DMS79 treated with DMSO at 0.1 percent for 48 hours (cell line): ENCODE measurements at places on chromosomes 12 and 14.
A peak's percentile ranks its signal among the peaks of the same experiment; 100 is the strongest.

GRCh38 chr14:26261368-26262122 is 336.3 kb downstream of the NOVA1 start:
- no peak for DNase-seq

GRCh38 chr14:60856111-60856510 is 121.5 kb downstream of the MNAT1 start:
- no peak for DNase-seq

DNA sequence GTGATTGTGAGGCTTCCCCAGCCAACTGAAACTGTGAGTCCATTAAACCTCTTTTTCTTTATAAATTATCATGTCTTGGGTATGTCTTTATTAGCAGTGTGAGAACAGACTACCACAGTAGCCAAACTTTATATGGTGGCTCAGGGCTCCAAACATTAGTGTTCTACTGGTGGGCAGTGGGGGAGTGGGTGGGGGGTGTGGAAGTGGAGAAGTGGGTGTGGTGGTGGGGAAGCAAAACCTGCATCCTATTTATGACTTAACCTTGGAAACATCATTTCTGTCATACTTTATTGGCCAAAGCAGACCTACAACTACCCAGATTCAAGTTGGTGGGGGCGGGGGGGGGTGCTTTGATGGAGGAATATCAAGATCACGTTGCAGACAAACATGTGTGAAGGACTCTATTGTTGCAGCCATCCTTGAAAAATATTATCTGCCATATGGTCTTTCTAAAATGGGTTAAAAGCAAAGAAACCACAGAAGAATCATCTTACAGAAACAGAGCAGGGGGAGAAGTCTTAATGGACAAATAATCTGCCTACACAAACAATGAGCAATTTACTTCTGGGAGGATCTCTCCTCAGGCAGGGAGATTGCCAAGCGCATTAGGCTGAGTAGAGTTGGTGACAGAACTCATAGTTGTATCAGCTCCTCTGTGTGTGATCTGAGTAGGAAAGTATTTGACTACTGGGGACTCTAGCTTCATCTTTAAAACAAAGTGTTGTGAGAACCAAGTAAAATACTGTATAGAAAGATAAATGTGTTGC is 1.4 kb upstream of the PWP1 start:
- DNase-seq, result no peak

DNA sequence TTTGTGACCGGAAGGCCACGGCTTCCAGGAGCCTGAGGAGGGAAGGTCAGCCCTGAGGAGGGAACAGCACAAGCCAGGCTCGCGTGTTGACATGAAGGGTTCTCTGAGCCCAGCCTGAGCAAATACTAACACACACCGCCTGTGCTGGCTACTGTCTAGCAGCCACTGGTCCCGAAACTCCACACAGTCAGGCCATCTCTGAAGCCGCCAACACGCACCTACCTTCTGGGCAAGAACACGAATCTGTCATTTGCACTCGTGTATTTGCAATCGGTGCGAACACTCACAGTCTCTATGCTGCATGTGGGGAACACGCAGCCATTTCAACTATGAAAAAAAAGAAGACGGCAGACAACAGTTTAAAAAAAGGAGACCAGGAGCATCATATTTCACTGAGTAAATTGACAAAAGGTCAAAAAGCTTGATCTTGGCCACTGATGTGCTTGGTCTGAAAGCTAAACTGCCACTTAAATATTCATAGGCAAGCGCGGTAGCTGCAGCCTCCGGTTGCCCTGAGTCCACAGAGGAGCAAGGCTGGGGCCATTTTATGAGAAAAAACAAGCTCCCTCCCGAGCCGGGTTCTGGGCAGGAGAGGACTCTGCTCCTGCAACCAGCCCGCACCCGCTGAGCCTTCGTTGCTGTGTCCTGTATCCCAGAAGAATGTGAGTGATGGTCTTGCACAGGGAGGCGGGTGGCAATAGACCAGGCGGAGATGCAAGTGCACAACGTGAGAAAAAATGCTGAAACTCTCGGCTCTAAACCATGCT is 57.8 kb downstream of the RIMBP2 start:
- no peak for DNase-seq

GRCh38 chr12:45728630-45729232 is 775 bp upstream of the ARID2 start:
- DNase-seq, result peak; percentile 95

- no peak for DNase-seq
Measured at GRCh38 chr12:3055704-3056467, 21.3 kb upstream of the TSPAN9 start.

DNA sequence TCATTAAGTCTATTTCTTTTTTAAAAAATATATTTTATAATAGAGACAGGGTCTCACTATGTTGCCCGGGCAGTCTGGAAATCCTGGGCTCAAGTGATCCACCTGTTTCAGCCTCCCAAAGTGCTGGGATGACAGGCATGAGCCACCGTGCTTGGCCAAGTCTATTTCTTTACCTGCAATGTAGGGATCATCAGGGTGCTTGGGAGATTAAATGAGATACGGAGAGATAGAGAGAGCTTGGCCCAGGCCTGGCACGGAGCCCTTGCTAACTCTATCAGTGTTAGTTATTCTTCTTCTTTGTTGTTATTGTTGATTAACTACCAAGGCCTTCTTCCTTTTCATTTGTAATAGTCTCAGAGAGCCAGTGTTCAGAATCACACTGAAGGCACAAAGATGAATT is 3.1 kb downstream of the CABP1 start:
- DNase-seq, result no peak

DNA sequence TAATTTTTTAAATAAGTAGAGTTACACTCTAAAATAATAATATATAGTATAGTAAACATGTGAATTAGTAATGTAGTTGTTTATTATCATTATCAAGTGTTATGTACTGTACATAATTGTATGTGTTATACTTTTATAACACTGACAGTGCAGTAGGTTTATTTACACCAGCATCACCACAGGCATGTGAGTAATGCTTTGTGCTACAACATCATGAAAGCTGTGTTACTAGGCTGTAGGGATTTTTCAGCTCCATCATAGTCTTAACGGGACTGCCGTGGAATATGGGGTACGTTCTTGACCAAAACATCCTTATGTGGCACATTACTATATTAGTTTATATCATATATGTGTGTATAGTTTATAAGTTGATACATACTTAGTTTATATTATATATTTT is 8.6 kb downstream of the FNTB start:
- no peak for DNase-seq

GRCh38 chr14:36452860-36453259 is 67.2 kb downstream of the NKX2-1 start:
- peak; percentile 95 for DNase-seq

DNA sequence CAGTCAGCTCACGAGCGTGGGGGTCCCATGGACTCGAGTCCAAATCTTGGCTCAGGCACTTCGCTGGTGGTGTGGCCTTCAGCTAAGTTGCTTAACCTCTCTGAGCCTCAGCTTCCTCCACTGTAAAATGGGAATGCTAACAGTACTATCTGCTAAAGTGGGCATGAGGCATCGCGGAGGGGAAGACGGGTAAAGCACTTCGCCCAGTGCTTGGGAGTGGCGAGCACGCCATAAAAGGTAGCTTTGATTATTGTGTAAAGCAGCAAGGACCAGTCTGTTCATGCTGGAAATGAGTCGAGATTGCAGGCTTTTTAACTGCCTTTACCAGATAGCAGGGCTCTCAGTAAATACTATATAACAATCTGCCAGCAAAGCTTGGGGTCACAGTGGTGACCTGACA is 24.5 kb downstream of the HRK start:
- no peak for DNase-seq

- no peak for DNase-seq
Measured at GRCh38 chr12:47111392-47111778, 31.6 kb upstream of the AMIGO2 start.

DNA sequence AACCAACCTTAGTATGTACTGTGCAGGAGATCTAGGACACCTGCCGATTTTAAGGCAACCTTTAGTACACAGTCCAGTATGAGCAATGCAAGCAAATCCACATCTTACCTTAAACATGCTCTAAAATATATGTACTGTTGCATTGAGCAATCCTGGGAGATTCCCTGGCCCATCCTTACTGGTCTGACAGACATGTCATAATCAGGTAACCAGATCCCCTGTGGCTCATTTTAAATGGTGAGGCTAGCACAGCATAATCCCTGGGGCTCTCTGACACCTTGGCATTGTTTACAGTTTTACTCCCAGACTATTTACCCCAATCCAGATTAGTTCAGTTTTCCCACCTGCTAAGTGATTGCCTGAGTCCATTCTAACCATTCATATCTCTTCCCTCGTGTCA is 15.1 kb downstream of the BMAL2 start:
- no peak for DNase-seq

DNA sequence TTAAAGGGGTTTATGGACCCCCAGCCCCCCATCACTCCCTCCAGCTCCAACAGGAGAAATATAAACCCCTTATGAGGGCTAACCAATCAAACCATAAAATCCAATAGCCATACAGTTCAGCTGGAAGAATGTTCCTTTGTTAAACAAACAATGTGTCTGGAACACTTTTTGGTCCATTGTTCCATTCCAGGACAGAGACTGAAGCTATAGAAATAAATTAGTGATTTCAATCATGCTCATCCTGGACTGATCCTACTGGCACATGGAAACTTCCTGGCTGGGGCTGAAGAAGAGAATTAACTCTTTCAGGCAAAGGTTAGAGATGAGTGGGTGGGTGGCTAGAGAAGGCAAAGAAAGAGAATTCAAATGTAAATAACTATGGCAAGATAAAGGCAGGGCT is 63.4 kb downstream of the ANO2 start:
- DNase-seq, result no peak

GRCh38 chr14:65318636-65319506 is 93.7 kb upstream of the FUT8 start:
- DNase-seq, result no peak

GRCh38 chr12:126358806-126359205 is 1293.6 kb downstream of the AACS start:
- no peak for DNase-seq

GRCh38 chr12:117120787-117121186 is 21.6 kb upstream of the TESC start:
- peak; percentile 91 for DNase-seq

DNA sequence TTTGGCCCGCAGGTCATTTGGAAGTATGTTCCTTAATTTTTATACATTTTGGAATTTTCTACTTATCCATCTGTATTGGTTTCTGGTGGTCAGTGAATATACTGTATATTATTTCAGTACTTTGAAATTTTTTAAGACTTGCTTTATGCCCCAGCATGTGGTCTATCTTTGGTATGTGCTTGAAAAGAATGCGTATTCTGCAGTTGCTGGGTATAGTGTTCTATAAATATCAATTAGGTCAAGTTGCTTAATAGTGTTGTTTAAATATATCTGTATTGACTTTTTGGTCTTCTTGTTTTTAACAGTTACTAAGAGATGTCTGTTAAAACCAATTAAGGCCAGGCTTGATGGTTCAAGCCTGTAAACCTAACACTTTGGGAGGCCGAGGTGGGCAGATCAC is 21.7 kb upstream of the SIX1 start:
- DNase-seq, result no peak

DNA sequence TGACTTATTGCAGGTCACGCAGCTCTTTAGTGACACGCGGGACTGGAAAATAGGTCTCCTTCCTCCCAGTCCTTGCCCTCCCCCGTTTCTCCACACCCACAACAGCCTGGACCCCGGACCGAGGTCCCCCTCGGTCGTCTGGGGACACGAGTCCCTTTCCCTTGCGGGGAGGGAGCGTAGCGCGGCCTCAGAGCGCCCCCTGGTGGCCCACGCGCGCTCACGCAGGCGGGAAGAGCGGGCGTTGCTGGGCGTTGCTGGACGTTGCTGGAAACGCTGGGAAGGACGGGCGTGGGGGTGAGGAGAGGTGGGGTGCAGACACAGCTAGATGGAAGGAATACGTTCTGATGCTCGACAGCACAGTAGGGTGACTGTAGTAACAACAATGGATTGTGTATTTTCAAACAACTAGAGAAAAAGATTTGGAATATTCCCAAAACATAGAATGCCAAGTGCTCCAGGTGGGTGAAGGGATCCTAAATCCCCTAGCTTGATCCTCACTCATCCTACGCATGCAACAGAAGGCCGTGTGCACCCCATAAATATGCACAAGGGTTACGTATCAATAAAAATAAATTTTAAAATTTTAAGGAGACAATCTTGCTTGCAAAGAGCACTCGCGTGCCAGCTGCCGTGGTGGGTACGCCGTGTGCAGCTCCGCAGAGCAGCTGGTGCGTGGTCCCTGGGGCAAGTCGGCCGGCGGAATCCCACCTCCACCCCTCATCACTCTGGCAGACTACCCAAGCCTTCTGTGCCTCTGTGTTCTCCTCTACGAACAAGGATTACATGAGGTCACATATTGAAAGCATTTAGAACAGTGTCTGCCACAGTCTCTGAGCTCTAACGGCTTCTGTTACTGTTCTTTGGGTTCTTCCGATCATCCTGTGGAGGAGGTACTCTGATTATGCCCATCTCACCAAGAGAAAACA is 87.4 kb downstream of the B4GALNT3 start:
- peak; percentile 43 for DNase-seq

- DNase-seq, result no peak
Measured at GRCh38 chr12:38586789-38587188, 270.2 kb downstream of the ALG10B start.

GRCh38 chr12:130537051-130537450 is 179.0 kb downstream of the RIMBP2 start:
- peak; percentile 35 for DNase-seq

DNA sequence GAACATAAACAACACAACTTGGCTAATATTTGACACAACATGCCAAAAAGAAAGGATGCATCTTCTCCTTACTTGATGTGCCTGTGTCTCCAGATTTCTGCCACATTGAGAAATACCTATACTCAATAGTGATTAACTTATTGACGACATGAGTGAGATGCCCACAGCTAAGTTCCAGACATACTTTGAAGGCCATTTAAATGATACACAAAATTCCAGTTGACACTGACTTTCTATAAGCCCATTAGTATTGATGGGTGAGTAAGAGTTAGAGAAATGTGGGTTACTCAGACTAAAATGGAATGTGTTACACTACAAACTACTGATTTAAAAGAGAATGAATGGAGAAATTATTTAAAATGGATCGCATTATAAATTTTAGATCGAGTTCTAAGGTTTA is 838.2 kb upstream of the MGAT4C start:
- no peak for DNase-seq
